DMS53 (cell line): ENCODE measurements at places on chromosomes 7 and 10.
A peak's percentile ranks its signal among the peaks of the same experiment; 100 is the strongest.

GRCh38 chr10:78412605-78413004 lies 378.9 kb downstream of the RPS24 start:
- no peak for DNase-seq

DNA sequence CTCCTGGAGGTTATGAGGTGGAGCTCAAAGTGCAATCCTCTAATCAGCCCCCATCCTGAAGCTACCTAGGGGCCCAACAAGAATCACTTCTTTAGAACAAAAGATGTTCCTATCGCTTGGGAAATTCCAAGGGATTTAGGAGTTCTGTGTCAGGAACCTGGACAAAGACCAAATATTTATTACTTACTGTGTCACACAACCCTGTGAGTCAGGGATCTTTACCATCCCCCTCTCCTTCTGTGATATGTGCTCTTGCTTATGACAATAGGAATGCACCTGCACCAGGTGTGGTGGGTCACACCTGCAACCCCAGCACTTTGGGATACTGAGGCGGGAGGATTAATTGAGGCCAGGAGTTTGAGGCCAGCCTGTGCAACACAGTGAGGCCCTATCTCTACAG lies 485.8 kb downstream of the PLXDC2 start:
- peak; percentile 35 for DNase-seq

DNA sequence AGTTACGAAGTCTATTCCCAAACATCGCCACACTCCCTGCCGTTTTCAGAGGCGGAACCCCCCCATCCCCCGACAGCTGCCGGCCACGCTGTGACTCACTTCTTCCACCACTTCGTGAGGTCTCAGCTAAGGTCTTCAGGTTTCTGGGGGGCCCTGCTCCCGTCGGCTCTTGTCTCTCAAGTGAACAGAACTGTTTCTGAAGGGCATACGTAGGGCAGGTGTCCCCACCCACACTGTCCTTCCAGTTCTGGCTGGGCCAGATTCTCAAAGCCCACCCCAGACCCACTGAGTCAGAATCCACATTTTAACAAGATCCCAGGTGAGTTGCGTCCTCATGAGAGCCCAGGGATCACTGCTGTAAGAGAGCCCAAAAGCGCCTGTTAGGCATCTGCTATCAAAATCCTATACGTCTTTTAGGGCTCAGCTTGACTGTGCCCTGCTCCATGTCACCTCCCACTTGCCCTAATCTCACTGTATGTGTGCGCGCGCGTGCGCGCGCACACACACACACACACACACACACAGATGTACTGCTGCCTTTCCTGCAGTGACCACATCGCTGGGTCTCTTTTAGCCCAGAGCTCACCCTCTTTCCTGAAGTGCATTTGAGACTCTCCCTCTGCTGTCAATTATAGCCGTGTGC lies 78.8 kb downstream of the PROSER2 start:
- DNase-seq = no peak

GRCh38 chr7:155231941-155232340 lies 65.7 kb upstream of the INSIG1 start:
- DNase-seq = no peak

DNA sequence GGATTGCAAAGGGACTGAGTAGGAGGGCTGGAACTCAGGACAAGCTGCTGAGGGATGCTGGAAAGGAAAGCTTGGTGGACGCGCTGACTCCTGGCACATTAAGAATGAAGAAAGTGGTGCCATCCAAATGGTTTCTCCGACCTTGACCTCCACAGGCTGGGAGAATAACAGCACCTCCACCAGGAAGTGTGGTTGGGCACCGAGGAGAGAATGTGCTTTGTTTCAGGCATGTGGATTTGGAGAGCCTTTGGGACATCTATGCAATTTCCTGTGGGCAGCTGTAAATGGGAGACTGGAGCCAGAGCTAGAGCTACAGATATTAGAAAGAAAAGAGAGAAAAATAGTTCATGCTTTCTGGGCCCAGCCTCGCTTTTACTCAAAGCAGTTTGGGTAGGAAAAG lies 29.8 kb upstream of the HABP2 start:
- no peak for DNase-seq
